NCI-H748 treated with DMSO at 0.1 percent for 48 hours (cell line): ENCODE measurements at places on chromosomes 6 and 20.

- DNase-seq, result no peak
Measured at GRCh38 chr6:131868836-131869235, 61.0 kb downstream of the ENPP1 start.

- DNase-seq, result no peak
Measured at GRCh38 chr6:80642452-80642851, 536.0 kb downstream of the BCKDHB start.

DNA sequence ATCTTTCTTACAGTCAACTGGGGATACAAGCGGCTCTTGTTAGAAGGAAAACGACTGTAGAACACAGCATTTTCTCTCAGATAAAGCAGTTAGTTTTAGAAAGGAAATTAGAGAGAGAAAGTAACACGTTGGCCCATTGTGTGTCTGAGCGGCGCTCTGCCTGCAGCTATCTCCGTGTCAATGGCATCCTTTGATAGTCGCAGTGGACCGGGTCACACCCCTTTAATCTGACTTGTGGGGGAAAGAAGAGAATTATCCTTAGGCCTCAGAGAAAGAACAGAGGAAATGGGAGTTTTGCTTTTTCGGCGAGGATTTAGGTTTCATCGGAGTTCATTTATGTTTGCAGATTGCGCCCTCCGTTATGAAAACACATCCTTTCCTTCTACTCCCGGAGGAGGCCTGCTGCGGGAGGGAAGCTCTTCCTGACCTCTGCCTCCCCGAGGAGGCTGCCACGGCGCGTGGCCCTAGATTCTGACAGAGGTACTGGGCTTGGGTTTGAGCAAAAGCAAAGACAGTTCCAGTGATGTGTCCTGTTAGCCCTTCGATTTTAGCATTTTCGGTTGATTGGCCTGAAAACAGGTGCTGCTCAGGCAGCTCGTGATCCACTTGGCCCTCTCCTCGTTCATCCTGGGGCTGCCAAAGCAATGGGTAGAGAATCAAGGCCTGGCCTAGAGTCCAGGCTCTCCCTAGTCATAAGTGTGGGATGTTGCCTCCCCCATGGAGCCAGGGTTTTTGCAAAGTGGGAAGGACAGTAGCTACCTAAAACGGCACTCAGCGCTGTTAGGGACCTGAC lies 74.9 kb downstream of the ZDHHC14 start:
- no peak for DNase-seq

DNA sequence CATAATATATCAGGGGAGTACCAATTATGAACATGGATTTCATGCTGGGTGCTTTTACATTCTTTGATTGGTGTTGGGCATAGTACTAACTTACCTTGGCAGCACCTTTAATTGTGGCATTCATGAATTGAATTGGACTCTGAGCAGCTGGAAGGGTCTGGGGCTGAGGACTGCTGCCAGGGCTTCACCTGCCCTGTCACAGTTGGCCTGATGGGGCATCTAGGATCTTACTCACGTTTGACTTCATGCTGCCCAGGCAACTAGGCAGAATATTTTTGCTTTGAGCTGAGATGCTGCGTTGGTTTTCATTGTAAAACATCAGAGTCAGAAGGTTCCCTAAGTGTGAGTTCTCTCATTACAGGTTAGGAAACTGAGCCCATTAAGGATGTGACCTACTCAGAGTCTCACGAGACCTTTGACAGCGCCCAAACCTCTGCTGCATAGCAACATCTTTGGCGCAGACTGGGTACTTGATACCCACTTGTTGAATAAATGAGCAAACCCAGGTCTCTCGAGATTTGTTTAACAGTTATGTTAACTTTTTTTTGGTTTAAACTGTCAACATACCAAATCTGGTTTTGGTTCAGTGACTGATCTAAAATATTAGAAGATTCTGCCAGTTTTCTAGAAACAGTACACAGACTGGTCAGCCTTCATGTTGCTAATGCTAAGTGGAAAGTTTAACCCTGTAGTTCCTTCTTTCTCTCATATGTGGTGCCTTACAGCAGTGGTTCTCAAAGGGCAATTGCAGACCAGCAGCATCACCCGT lies 104.9 kb downstream of the TCP11 start:
- DNase-seq, result peak; percentile 49

- DNase-seq, result no peak
Measured at GRCh38 chr20:2307136-2307535, 11.3 kb downstream of the TGM3 start.

DNA sequence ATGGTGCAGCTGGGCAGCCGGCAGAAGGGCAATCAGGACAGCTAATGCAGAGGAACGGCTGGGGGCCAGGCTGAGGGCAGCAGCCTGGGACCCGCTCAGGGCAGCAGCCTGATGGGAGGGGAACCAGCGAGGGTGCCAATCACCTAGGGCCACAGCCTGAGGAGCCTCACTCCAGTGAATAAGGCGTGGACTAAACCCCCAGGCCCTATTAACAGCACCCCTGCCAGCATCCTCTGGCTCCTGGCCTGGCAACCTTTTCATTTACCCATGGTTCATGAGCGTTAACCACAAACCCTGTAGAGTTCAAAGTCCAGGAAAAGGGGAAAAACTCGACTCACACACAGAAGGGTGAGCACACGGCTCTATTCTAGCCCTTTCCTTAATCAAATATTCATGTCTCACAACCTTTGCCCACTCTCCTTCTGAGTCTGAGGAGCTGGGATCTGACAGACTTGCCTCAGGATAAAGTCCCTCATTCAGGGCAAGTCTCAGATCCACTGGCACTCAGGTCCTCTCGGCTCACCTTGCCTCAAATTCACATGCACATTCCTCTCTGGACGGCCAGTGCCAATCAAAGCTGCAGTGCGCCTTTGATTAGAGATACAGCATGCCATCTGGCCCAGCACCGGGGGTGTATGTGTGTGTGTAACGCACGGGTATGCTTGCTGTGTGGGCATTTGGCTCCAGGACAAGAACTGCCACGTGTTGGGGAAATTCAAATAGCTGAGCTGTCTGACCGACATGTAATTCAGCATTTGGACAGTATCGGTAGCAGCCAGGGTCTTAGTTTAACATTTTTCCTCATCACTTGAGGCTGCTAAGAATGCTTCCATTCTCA lies 86.9 kb upstream of the TRAF3IP2 start:
- no peak for DNase-seq

DNA sequence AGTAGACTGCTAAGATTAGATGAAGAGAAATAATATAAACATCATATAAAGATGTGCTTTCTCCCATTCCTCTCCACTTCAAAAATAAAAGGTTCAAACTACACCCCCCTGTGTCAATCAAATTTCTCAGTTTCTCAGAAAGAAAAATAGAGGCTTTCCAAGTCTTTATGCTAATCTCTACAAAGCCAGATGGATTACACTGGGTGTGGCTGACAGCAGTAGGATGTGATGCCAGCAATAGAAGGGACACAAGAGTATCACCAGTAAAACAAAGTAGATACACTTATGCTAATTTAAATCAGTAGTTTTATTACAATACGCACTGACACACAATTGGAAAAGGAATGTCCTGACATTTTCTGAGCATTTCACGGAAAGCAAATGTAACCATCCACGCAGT lies 353.4 kb downstream of the RNGTT start:
- no peak for DNase-seq

- DNase-seq, result no peak
Measured at GRCh38 chr20:35523298-35523888, 6.1 kb downstream of the C20orf173 start.

DNA sequence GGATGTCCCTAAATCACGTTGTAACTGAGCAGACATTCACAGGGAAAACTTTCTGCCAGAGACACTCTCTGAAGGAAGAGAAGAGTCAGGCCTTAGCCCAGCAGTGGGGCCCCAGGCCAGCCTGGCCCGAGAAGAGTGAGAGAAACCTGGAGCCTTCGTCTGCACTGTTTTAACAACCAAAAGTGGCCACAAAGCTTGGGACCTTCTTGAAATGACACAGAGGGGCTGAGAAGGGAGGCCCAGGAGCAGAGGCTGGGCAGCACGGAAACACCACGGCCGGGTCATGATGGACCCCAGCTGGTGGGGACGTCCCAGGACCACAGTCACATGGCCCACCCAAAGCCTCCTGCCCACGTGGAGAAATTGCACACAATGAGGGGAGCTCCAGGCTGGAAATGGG lies 126.8 kb upstream of the THBS2 start:
- no peak for DNase-seq

- no peak for DNase-seq
Measured at GRCh38 chr6:47151232-47151898, 109.2 kb upstream of the ADGRF1 start.

GRCh38 chr6:51283723-51284355 lies 465.2 kb downstream of the TFAP2B start:
- no peak for DNase-seq

GRCh38 chr6:109075934-109076333 lies 18.7 kb downstream of the SESN1 start:
- DNase-seq, result no peak

DNA sequence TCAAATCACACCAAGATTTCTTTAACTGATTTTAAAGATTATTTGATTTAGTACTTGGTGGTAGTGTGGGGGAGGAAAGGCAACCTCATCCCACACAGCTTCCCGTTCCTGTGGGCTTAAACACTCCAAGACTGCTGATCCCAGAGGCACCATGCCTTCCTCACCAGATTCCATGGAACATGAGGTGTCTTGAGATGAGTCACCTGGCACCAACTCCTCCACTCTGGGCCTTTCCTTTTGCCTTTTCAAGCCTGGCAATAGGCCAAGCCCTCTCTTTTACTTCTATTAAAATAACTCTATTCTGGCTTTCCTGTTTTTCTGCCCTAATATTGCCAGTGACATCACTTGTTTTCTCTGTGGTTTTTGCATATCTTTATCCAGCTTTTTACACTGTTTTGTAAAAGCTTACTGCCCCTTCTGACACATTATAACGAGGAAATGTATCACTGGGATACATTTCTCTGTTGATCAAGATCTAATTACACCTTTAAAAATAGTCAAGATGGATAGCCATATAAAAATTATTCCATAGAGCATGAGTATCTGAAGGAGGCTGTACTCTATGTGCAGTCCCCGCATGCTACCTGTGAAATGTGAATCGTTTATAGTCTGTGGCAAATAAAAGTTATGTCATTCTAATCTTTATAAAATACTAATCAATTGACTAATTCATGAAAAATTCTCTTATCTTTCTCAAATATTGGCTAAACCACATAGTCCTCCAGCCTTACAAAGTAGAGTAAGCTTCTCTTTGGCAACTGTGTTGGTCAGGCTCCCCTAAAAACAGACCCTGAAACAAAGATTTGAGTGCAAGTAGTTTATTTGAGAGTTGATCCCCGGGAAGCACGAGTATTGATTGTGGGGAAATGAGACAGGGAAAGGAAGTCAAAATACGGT lies 257.8 kb upstream of the KCNQ5 start:
- no peak for DNase-seq

DNA sequence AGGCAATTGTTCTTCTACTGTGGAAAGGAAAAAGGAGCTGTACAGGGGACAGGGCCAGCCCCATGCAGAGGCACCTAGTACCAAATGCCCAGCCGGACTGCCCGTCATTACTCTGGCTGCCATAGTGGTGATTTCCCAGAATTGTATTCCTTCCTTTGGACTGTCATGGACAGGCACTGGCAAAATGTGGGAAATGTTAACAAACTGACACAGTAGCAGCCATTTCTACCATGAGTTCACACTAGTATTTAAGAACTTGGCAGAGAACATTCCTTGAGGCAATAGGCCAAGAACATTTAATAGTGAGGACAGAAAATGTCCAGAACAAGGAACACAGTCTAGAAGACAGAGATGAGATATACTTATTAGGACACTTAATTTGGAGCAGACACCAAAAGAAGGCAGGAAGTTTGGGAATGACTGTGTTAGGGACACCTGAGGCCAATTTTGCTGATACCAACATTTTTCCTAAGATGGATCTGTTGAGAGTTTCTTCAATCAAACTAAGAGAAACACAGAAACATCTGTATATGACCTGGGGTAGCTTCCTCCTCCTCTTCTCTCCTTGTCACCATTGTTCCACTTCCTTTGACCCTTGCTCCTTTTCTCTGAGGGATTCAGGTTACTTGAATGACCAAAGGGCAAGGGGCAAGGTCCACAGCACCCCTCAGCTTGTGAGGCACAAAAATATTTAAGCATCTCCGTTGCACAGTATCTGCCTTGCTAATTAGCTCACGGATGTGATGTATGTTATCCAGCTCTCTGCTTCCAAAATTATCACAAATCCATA lies 14.9 kb downstream of the ADTRP start:
- DNase-seq, result no peak

- DNase-seq, result no peak
Measured at GRCh38 chr6:111982681-111983080, 71.2 kb upstream of the CCN6 start.

GRCh38 chr6:156747715-156748114 lies 29.5 kb upstream of the ARID1B start:
- no peak for DNase-seq

GRCh38 chr20:41358717-41359116 lies 7.9 kb downstream of the EMILIN3 start:
- no peak for DNase-seq

DNA sequence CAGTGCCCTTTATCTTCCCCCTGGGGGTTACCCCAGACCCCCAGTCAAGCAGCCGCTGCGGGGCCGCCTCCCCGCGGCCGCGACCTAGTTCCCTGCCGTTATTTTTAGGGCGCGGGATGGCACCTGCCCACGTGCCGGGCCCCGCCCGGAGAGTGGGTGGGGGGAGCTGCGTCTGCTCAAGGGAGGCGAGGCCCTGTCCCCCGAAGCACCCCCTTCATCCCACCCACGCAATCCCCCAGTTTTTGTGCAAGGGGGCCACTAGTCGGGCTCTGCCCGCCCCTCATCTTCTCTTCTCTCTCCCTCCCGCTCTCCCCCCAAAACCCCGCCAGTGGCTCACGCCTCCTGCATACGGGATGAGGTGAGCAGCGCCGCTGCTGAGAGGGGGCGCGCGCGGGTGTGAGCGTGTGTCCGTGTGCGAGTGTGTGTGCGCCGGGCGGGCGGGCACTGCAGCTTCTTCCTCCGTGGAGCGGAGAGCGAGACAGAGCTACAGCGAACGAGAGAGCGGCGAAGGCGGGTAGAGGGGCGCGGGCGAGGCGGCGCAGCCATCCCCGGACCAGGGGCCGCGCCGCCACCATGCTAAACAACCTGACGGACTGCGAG lies at the start of gene SLC12A5:
Gene SLC12A5 (plus strand): TSS at position 444 of the 600 bp plus-strand sequence. CDS start 130 bp downstream, at position 574.
- DNase-seq, result no peak
